Stimulated activated CD8-positive, alpha-beta memory T cell treated with anti-CD3 and anti-CD28 coated beads, Interleukin-2, amount 100 ng/mL, for 48 hours (primary cell): ENCODE measurements at places on chromosomes 2 and 18.
A peak's percentile ranks its signal among the peaks of the same experiment; 100 is the strongest.

GRCh38 chr2:197889041-197889440 is 84.6 kb downstream of the PLCL1 start:
- DNase-seq = no peak

DNA sequence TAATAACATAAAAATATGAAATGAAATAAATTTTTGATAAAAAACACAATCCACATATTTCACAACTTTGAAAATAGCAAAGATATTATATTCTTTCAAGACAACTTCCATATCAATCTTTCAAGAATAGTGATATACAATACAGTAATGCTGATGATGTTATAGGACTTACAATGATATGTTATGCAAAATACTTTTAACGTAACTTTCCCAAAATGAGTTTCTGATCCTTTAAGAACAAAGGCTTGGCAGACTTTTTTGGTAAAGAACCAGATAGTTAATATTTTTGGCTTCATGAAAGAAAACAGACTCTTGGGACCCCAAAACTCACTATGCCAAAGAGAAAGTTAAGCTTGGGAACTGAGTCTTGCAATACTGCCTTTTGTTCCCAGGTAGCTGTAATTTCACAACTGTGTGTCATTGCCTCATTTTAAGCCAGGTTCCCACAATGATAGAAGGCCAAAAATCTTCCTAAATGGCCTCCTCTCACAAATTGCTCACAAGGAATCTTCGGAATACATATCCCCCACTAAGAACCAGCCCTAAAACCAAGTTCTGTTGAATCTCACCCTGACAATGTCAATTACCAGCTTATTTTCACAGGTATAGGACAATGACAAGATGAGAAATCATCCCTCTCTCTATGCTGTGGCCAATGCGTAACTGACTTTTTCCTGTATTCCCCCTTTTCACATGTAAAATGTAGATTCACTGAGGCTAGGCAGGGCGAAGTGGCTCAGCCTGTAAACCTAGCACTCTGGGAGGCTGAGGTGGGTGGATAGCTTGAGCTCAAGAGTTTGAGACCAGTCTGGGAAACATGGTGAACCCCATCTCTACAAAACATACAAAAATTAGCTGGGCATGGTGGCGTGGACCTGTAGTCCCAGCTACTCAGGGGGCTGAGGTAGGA is 54.8 kb upstream of the STRN start:
- DNase-seq = no peak

- DNase-seq = no peak
Observed at GRCh38 chr2:178428396-178428806, 22.6 kb downstream of the PRKRA start.

GRCh38 chr2:241855888-241856422 is 2.7 kb downstream of the PDCD1 start:
- DNase-seq = no peak

- DNase-seq = peak; percentile 14
Observed at GRCh38 chr2:42492691-42493467, 903 bp downstream of the KCNG3 start.

DNA sequence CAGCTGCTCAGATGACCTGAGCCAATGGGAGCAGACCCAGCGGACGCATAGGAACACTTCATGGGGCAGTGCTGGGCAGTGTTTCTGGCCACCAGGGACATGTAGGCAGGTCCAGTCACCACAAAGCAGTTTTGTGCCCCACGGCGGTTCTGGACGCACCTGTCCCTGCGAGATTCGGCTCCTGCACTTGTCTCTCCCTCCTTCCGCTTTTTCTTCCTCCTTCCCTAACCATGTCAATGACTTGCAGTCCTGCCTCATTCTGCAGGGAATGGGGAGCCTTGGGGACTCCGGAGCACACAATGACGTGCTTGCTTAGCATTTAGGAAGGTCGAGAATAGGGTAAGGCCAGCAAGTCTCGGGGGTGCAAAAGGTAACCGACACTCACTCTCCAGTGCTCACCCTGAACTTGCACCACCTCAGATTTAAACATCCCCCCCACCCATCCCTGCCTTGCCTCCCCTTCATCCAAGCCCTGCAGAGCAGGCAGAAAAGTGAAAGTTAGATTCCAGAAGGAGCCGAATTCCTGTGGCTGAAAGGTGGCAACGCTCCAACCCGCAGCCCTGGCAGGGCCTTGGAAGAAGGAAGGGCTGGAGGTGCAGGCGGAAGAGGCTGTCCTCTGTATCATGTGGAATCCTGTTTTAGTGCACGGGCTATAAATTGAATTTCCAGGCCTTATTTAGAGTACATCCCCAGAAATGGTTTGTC is 40.5 kb upstream of the ATG16L1 start:
- DNase-seq = no peak

DNA sequence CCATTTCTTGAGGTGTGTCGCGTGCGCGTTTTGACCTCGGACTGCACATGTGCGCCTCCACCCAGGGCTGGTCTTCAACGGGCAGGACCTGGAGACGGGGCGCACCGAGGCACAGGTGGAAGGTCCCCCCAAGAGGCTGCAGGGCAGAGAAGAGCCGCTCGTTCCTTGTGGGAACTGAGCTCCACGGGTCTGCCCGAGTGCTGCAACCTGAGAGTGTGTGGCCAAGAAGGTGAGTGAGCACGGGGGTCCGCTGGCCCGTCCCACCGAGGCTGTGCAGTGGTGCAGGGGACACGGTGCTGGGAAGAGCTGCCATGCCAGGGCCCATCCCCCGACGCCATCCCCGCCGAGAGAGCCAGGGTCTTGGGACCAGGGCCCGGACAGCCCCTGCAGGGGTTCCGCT is 268.3 kb downstream of the GALR1 start:
- no peak for DNase-seq

DNA sequence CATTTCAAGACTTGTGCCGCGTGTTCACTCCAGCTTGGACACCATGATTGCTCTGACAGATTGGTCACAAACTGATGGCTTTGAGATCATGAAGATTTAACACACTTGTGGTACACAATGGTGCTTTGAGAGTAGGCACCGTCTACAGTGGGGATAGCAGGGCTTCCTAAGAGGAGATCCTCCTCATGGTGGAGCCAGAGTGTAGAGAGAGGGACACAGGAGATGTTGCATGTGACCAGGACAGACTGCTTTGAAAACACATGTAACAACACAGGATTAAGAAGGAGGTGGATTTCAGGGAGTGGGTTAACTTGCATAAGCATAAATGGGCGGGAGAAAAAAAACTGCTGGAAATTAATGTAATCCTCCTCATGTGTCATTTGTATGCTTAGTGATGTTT is 95.7 kb upstream of the LINC00305 start:
- no peak for DNase-seq

- no peak for DNase-seq
Observed at GRCh38 chr2:146584316-146584715, 1260.5 kb upstream of the ACVR2A start.

DNA sequence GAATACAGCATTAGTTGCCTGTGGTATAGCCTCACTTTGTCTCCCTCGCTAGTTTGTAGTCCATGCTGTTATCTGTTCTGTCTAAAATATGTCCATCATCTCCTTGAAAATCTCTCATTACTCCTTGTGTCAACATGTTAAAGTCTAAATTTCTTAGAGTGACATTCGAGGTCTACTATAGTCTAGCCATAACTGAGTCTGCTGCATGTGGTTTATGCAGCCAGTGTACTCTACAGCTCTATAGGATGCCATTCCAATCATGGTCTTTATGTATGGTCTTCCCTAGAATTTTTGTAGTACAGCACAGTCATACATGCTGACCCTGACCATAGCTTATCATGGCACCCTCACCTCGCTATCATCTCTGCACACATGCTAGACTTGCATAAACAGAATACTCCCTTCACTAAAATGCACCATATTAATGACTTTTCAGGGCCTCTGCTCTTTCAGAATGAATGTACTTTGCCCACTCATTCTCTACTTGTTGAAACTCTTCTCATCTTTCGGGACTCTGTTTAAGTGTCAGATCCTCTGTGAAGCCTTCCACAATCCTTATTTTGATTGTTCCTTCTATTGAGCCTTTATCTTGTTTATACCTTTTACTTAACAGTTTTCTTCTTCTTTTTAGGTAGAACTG is 12.8 kb downstream of the TANK start:
- DNase-seq = no peak

GRCh38 chr2:25230198-25230947 is 62.0 kb upstream of the POMC start:
- no peak for DNase-seq

GRCh38 chr2:237253046-237253702 is 160.8 kb downstream of the COL6A3 start:
- DNase-seq = no peak

DNA sequence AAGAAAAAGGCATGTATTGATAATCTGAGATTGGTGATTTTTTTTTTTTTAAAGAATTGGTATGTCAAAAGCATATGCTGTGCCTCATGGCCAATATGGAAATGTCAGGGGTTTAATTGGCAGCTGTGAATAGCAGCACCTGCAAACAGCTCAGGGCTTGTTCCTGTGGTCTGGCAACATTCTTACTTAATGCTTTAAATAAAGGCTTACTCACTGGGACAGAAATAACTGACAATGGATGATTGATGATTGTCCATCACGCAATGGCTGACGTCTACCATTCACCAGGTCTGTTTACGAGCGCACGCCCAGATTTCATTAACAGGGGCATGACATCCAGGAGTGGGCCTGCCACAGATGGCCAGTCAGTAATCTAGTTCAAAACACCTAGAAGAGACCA is 66.7 kb downstream of the ETAA1 start:
- DNase-seq = no peak

GRCh38 chr2:71538656-71539265 is 85.4 kb downstream of the DYSF start:
- peak; percentile 7 for DNase-seq

GRCh38 chr18:23539911-23540525 is 36.7 kb downstream of the RMC1 start:
- no peak for DNase-seq

DNA sequence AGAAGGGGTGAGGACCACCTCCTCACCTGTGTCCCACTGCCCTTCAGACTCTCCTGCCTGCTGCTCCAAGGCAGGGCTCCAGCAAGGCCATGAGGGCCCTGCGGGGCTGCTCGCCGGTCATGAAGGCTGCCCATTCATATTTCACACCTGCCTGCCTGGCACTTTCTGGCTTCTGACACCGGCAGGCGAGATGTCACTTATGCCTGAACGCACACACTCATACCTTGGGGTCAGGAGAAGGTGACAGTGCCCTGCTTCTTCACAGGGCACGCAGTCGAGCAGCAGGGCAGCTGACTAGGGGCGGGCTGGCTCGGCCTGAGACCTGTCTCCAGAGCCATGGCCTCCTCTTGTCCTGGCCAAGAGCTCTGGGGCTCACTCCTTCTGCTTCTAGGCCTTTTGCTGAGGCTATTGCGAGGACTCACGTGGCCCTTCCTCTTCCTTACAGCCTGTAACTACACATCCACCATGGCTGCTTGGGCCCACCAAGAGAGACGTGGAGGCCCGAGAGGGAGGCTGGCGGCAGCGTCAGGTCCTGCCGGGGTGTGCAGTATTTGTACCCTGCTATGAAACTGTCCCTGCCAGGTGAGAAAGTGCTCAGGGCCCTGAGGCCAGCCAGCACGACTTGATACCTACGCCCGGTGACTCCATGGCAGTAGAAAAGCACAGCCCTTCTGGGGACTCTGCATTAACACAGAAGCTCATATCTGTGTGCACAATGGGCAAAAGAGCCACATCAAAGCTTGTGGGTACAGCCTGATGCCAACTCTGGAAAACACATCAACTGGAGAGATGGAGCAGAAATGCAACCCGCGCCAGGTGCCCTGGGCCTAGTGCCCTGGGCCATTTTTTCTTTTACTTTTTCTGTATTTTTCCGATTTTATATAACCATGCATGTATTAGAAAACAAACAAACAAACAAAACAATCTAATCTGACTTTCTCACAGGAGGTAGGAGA is 30.6 kb downstream of the HS6ST1 start:
- no peak for DNase-seq

DNA sequence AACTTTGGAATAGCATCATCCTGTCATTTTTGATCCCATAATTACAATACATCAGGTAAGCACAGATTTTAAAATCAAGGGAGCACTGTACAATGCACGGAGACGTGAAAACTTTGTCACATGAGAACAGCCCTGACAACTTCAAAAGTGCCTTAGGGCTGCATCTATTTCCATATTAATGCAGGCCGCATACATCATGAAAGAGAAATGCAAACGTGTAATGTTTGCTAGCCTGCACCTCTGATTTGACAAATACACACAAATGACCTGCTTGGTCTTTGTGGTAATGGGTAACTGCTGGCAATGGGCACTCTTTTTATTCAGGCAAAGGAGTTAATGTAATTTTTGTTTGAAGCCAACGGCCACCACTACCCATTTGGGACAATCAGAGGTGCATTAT is 202.0 kb upstream of the EPHA4 start:
- DNase-seq = no peak

DNA sequence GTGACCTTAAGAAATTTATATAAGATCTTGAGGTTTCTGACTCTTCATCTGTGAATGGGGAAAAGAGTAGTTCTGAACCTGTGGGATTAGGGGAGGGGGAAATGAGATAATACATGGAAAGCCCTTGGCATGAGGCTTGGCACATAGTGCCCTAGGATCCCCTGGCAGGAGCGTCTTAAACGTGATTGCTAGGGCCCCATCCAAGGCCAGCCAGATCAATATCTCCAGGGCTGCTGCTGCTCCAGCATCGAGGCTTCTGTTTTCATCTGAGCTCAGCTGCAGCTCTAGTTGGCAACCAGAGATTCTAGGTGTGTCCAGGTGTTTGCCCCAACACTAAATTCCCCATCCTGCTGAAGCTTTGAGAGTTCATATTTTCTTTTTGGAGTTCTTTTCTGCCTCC is 71.0 kb downstream of the IL1R2 start:
- DNase-seq = no peak

DNA sequence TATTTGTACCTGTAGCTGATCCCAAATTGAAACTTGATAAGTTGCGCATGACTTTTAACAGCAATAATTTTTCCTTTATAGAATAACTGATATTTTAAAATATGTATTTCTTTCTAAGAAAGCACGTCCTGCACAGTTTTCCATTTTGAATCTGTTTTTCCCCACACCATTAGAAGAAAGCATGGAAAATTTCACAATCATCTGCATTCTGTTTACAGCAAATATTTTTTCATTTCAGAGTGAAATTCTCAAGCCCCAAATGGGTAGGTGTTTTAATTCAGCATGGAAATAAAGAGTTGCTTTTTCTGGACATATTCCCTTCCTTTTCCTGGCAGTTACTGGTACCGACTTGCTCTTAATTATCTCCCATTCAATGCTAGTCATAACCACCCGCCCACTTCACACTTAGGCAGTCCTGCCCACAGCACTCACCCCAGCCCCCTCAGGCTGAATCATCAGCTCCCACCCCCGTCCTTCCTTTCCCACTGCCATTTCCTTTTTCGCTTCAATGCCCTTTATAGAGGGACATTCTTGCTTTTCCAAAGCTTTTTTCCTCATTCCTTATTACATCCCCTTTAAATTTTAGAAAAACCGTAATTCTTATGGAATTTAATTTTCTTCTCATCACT is 89.2 kb upstream of the GLS start:
- peak; percentile 26 for DNase-seq
